ENCODE measurements at places on chromosomes 4 and X.

DNA sequence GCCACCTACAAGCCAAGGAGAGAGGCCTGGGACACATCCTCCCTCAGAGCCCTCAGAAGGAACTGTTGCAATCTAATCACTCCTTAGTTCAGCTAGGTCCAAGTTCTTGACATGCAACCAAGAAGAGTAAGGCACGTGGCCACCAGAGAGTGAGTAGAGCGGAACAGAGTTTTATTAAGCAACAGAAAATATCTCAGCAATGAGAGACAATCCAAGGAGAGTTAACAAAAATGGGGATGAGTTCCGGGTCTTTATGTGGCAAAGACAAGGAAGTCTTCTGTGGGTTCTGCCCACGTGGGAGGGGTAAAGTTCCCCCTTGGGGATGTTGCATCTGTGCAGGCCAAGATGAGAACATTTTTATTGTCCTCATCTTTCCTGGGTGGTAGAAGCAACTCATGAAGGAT is 38.5 kb upstream of the PROM1 start:
- DNase-seq: no peak

DNA sequence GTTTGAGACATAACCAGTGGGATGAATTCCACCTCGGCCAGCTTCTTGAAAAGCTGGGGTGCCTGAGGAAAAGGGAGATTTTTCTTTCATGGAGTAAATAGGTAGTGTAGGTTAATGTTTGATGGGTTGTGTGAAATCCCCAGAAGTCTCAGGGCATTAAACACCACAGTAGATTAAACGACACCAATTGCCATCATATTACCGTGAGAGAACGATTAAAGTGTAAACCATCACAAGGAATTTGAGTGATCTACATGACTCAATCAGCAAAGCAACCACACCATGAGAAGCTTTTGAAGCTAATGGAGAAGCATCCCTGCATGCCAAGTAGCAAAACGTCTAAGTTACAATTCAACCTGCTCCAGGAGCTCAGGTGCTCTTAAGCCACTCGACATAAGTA is 322.5 kb upstream of the GATB start:
- DNase-seq: no peak

DNA sequence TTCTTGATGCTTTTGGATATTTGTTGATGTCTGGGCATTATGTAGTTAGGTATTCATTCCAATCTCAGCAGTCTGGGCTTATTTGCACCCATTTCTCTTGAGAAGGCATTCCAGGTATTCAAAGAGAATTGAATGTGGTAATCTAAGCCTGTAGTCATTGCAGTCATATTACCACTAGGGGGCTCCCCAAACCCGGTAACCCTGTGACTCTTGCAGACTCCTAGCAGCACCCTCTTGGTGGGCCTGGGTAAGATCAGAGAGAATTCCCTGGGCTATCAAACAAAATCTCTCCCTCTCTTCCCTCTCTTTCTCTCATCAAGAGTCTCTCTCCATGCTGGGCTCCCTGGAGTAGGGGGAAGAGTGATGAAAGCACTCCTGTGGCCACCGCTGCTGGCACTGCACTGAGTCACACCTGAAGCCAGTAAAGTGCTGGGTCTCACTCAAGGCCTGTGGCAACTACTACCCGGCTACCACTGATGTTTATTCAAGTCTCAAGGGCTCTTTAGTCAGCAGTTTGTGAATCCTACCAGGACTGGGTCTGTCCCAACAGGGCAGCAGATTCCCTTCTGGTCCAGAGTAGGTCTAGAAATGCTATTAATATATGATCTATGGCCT is 187.7 kb upstream of the NUDT10 start:
- DNase-seq: peak; percentile 9

GRCh38 chrX:11609109-11609508 is 56.6 kb downstream of the ARHGAP6 start:
- DNase-seq: no peak

DNA sequence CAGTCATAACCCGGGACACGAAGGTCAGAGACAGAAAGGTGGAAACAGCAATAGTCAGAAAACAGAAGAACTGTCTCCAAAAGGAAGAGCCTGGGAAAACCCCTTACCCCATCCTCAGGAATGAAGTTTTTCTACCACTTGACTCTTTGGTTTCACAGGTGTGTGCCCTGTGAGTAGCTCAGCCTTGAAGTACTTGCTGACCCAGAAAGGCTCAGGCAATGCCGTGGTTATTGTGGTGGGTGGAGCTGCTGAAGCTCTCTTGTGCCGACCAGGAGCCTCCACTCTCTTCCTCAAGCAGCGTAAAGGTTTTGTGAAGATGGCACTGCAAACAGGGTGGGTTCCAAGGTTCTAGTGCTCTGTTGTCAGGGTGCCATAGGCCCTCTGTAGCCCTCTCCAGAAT is 24.4 kb downstream of the DGAT2L6 start:
- DNase-seq: no peak

- DNase-seq: peak; percentile 75
Measured at GRCh38 chr4:101103381-101104142, 243.8 kb downstream of the PPP3CA start.

GRCh38 chrX:129769467-129770154 is 10.1 kb upstream of the SASH3 start:
- no peak for DNase-seq

DNA sequence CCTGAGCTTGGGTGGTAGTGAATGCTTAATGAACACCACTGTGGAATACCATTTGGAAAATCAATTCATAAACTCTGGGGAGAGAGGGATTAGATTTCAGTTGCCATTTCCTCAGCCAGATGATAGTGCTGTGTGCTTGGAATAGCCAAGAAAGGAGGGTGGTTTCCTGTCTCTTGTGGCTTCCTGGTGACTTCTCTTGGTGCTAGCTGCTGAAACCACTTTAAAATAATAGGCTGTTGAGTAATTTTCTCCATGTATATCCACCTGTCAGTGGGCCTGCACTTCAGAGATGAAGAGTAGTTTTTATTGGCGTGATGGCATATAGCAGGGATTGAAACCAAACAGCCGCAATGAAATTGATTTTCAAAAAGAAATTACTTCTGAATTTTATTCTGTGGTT is 11.8 kb downstream of the EDA start:
- DNase-seq: no peak

GRCh38 chr4:47486231-47486673 is 1.2 kb downstream of the ATP10D start:
- peak; percentile 42 for DNase-seq

DNA sequence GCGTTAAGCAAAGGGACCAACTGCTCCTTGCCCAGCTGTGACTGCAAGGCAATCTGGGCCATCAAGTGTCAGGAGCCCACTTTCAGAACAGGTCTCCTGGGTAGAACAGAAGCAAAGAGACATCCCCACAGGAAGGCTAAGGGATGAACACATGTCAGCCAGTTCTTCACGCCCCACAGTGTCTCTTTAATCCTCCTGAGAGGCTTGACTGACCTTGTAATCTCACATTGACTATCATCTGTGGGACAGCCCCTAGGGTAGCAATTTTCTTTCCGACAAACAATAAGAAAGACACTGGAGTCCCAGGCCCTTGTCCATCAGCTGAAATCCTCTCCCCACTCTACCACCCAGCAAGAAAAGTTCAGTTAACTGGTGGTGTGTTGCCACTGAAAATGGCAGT is 1.0 kb downstream of the CHRDL1 start:
- no peak for DNase-seq

DNA sequence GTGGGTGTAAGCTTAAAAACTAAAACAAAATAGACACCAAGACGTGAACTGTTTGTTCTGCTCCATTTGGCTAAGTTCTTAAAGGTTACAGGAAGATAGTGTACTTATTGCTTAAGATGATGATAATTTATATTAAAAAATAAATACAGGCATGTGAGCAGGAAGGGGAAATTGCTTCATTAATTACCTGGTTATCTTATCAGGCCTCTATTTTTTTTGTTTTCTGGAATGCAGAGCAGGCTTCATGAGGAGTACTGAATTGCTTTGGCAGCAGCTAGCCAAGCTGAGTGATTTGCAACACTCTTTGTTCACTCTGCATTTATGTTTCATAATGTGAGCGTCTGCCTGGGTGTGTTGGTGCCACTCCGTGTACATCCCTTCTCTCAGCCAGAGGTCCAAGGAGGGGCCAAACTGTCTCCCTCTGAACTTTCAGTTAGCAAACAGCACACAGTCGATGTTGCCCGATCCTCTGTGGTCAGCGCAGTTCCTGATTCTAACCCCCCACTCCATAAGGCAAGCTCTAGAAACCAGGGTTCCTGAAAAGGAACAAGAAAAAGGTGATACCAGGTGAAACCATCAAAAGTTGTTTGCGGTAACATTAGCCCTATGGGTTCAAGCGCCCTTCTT is 348.2 kb downstream of the SPRY1 start:
- peak; percentile 43 for DNase-seq

DNA sequence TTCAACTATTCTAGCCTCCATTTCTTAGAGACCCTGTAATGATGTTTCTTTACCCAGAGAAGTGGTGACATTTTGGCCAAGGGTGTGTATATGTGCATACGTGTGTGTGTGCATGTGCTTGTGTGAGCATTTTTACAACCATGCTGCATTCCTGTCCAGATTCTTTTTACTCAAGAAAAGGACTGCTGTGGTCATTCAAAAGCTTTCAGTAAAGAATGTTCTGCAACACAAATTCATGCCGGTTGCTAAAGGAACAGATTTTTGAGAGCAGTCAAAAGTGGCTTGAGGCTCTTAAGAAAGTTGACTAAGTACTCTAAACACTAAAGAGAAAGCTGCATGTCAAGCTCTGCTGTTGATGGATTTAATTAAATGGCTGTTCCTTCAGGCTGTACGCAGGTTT is 65.0 kb upstream of the FMR1 start:
- DNase-seq: no peak

- no peak for DNase-seq
Measured at GRCh38 chrX:97027384-97027922, 143.7 kb downstream of the RPA4 start.

DNA sequence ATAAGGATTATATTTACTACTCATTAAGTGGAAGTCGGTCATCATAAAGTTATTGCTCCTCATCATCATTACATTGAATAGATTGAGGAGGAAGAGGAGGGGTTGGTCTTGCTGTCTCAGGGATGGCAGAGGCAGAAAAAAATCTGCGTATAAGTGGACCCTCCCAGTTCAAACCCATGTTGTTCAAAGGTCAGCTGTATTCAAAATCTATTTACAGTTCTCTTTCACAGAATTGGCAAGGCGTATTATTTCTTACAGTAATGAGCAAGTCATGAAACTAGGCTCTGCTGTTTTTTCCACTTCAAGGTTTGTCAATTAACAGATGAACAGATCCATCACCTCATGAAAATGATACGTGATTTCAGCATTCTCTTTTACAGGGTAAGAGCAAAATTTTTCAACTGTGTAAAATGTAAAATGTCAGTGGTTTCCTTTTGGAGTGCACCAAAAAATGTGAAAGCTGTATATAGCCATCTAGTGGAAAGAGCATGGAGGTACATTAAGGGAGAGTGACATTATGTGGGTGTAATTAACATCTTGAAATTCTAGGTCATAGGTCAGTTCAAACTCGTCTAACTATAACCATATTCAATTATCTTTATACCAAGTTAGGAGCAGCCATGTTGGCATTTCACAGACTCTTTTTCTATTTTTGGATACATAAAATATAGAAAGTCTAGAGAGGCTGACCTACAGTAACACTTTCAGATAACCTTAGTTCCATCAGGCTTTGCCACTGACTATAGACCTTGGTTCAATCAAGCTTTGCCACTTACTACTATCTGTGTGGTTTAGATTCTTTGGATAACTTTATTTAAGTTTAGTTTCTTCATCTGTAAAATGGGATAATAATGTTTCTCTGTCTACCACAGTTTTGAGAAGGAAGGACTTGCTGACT is 30.1 kb downstream of the NEIL3 start:
- peak; percentile 53 for DNase-seq

DNA sequence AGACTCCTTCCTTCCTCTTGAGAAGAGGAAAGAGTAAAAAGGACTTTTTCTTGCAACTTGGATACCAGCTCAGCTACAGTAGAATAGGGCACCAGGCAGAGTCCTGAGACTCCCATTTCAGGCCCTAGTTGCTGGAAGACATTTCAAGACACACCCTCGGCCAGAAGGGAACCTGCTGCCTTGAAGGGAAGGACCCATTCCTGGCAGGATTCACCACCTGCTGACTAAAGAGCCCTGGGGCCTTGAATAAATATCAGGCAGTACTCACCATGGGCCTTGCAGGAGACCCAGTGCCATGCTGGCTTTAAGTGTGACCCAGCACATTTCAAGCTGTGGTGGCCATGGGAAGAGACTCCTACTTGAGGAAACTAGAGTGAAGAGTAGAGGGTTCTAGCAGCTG is 317.6 kb downstream of the DKK2 start:
- no peak for DNase-seq

DNA sequence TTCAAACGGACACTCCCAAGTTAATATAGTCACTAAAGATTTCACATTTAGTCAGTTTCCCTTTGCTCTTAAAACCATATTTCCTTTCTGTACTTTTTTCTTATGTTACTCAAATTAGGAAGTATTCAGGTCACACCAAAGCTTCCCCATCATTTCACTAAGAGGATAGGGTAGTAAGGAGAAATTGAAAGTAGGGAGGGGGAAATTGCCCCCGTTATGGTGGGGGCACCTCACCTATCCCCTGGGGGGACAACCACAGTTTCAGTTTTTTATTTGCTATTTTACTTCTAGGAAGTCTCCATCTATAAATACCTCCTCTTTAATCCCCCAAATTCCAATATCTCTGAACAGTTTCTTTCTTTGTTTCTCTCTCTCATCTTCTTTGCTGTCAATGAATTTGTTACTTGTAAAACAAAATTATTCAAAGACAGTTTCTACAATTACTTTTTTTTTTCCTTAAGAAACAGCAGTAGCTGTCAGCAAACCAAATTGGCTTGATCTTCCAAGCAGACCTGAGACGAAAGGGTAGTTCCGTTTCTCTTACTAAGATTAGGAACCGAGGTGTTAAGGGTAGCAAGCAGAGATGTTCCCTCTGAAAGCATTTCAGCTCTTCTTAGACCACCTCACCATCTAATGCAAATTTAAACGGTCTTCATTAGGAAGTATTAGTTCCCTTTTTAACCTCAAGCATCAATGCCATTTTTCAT is 160.2 kb upstream of the KLF3 start:
- no peak for DNase-seq

DNA sequence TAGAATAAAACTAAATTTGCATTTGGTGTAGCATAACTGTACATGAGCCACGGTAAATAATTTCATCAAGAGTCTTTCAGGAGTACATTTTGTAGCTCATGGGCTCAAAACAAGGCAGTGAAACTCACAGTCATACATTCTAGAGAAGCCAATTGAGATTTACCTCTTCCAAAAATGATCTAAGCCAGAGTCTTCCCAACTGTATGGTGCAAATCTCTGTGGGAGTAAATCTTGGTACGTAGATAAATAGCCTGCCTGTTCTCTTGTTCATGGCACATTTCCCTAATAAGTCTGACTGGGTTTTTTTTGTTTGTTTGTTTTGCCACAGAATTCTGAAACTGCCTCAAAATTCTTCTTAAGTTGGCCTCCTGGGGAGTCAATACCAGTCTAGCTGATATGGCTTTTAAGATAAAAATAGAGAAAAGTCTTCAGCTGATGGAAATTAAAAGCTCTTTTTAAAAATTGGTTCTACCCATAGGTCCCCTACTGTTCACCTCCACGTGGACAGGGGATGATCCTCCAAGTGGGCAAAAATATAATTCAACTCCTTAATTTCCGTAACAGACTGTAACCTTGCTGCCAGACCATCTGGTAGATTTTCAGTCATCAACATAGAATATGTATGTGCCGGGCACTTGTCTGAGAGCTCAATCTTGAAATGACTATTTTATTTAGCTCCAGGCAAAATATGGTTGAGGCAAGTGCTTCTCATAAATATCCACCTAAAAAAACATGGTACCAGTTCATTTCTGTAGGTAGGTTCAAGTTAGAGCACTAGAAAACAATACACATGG is 365.4 kb downstream of the PDHA2 start:
- no peak for DNase-seq

GRCh38 chr4:38677441-38677840 is 13.4 kb downstream of the KLF3 start:
- DNase-seq: no peak

Data from fibroblast of villous mesenchyme (primary cell).